Ecto neural progenitor cell (in vitro differentiated cells): ENCODE measurements at places on chromosomes 16 and 17.
A peak's percentile ranks its signal among the peaks of the same experiment; 100 is the strongest.

- no peak for DNase-seq
Observed at GRCh38 chr16:88784074-88784855, 755 bp downstream of the PIEZO1 start.

- DNase-seq = no peak
Observed at GRCh38 chr17:55926276-55926990, 175.6 kb downstream of the PCTP start.

DNA sequence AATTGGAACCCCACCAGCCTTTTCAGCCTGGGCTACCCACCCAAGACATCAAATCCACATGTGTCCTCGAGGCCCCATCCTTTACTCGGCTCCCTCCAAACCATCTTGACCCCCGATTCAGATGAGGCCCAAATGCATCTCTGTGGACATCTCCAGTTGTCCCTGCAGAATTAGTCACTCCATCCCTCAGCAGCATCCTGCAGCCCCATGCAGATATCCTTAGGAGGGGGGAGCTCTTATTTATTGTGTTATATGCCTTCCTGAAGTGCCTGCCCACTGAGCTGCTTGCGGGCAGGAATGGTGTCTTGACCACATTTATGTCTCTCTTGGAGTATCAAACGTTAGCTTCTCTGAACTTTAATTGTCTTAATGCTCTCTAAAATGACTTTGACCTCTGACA lies 15.6 kb downstream of the CDK5RAP3 start:
- DNase-seq = no peak

GRCh38 chr17:21351366-21352065 lies 24.6 kb upstream of the KCNJ12 start:
- DNase-seq = no peak

- no peak for DNase-seq
Observed at GRCh38 chr16:8493972-8494371, 96.3 kb downstream of the TMEM114 start.

DNA sequence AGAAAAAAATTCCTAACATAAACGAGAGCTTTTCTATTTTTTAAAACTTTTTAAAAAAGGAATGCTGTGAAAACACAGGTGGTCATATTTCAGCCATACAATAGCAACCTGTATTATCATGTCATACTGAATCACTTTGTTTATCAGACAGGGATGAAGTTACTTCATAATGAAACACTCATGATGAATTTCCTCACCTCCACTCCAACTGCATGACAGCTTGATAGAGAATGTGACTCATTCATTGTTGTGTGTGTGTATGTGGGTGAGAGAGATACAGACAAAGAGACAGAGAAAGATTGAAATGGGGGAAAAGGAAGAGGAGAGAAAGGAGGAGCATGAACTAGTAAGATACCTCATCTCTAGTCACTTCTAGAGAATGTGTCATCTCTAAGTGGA lies 109.0 kb downstream of the SYCE1L start:
- no peak for DNase-seq

DNA sequence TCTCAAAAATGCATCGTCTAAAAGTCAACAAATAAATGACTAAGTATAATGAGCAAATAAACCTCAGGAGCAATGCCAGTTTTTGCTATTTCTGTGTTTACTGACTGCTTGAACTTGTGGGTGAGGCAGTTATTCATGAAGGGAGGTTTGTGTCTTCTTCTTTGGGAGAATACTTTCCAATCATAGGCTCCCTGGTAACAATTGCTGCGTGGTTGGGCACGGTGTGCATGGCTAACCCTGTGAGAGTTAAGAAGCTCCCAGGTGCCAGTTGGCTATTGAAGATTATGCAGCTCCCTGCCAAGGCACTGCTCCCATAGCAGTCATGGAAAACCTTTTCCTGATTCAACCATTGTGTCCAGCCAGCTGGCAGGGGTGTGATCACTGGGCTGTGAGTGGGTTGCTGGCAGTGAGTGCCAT lies 775.9 kb upstream of the GOT2 start:
- DNase-seq = no peak

- DNase-seq = no peak
Observed at GRCh38 chr17:4678448-4679026, 25.4 kb downstream of the PELP1 start.

DNA sequence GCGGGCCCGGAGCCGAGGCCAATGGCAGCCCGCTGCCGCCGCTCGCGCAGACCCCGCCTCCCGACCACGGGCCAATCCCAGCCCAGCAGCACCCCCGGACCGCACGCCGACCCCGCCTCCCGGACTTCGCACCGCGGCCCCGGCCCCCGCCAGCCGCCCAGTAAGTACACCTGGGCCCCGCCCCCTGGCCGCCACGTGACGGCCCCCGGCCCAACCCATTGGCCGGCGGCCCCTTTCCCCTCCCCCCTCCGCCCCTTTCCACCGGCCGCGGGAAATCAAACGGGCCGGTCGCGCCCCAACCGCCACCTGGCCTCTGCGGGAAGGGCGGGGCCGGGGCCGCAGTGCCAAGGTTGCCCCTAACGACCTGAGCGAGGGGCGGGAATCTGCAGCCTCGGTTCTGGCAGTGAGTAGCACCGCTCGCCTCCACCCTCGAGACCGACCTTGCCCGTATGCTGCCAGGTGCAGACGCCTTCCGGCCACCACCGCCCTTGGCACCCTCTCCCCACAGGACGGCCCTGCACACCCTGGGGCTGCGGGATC lies at the start of gene YBX2:
YBX2 (minus strand) TSS at position 26 of the 540 bp plus-strand sequence. CDS start 139 bp downstream, outside the sequence.
- DNase-seq = peak; percentile 96

- peak; percentile 91 for DNase-seq
Observed at GRCh38 chr16:54286366-54287130, at the start of gene IRX3. TSS of gene IRX3 (minus strand) at chr16:54286787. CDS start at chr16:54286050, 737 bp downstream.

GRCh38 chr16:86050591-86051367 lies 151.8 kb downstream of the IRF8 start:
- no peak for DNase-seq

GRCh38 chr17:73192894-73193701 lies at the start of gene COG1:
TSS of gene COG1 (plus strand) at chr17:73193055. CDS start at chr17:73193070, 15 bp downstream.
- DNase-seq = peak; percentile 94

GRCh38 chr17:794876-795275 lies 12.7 kb downstream of the MRM3 start:
- DNase-seq = peak; percentile 91

GRCh38 chr16:1871974-1872635 lies at the start of gene MEIOB:
TSS of gene MEIOB (minus strand) at chr16:1872164. CDS start at chr16:1868175, 3,989 bp downstream.
- DNase-seq = peak; percentile 90

DNA sequence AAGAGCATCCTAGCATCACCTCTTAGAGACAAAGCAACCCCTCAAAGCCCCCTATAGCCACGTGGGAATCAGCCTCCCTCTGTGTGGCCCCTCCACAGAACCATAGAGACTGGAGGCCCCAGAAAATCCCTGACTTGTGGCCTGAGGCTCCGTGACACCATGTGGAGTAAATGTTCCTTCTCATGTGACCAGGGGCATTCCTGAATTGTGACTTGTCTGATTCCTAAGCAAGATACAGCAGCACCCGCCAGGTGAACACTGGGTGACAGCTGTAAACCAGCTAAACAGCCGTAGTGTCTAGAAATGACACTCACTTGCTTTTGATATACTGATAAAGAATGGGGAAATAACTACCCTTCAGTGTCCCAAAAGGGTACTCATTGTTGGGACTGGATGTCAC lies 79.0 kb downstream of the DYNLRB2 start:
- DNase-seq = no peak

DNA sequence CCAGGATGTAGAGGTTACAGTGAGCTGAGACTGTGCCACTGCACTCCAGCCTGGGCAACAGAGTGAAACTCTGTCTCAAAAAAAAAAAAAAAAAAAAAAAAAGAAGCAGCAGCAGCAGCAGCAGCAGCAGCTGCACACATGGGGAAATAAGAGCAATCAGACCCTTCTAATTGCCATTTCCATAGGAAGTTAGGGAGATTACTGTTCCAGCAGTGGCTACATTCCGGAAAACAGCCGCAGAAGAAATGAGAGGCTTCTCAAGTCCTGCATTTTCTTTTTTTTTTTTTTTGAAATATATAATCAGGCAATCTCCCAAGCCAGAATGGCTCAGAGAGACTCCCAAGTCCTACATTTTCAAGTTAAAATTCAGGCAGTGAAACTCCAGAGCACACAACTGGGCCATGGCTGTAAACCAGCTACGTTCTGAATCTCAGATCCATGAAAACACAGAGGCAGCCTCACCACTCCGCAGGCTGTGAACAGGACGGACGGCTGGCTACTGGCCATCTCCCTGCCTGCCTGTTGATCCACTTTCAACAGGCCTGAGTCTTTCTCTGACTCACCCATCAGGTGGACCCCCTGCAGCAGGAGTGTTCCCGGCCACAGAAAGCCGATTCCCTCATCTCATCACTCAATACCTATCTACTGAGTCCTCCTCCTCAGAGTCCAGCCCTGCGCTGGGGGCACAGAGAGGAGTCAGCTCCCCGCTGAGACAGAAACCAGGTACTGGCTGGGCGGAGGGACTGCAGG lies 15.0 kb downstream of the TRPV1 start:
- no peak for DNase-seq

DNA sequence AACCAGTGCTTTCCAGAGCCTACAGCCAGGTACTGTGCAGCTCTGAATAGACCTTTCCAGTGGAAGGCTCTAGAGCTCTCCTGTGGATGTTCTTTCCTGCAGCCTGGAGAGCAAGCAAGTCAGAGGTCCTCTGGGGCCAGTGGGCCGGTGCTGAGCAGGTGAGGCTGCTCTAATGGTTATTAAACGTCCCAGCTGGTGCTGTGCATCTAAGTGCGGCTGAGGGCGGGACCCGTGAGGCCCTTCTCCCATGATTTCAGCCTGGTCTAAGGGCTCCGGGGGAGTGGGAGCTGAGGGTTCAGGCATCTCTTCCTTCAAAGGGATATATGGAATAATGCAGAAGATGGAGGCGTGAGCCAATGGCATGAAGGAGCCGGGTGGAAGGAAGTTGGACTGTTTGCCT lies 83.7 kb upstream of the SDK2 start:
- no peak for DNase-seq

- peak; percentile 61 for DNase-seq
Observed at GRCh38 chr17:78144736-78145641, 1.2 kb upstream of the C17orf99 start.

DNA sequence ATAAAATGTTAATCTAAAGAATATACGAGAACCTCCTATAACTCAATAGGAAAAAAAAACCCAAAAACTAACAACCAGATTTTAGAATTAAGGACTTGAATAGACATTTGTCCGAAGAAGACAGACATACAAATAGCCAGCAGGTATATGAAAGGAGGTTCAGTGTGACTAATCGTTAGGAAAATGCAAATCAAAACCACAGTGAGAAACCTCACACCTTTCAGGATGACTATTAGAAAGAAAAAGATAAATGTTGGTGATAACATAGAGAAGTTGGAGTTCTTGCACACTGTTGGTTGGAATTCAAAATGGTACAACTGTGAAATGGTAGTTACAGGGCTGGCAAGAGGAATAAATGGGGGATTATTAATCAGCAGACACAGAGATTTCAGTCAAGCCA lies 339.0 kb downstream of the TMEM114 start:
- DNase-seq = no peak

DNA sequence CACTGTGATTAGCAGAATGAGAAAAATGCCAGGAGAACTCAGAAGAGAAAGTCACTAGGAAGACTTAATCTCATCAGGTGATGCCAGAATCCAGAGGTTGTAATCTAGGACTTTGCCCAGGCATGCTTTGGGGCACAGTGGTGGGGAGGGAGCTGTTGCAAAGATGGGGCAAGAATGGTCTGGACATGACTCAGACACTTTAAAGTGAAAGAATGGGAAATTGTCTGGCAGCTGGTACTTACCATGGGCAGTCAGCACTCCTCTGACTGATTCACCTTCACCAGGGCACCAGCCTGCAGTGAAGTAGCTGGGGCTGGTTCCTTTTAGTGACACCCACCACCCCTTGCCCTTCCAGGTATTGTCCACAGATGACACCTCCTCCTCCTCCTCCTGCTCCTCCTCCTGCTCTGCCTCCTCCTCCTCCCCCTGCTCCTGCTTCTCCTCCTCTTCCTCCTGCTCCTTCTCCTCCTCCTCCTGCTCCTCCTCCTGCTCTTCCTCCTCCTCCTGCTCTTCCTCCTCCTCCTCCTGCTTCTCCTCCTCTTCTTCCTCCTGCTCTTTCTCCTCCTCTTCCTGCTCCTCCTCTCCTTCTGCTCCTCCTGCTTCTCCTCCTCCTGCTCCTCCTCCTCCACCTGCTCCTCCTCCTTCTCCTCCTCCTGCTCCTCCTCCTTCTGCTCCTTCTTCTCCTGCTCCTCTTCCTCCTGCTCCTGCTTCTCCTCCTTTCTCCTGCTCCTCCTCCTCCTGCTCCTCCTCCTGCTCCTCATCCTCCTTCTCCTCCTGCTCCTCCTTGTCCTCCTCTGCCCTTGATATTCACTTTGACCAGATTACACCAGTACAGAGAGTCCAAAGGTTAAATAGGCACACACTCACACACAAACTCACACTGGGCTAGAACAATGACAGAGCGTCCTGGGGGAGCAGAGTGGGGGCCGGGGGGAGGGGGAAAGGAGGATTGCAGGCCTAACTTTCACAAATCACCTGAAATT lies at the start of gene CHD9NB:
CHD9NB (minus strand) TSS at position 379 of the 983 bp plus-strand sequence. CDS start 8,739 bp downstream, outside the sequence.
- DNase-seq = no peak
